ENCODE measurements at places on chromosomes 7 and 10.
A peak's percentile ranks its signal among the peaks of the same experiment; 100 is the strongest.

DNA sequence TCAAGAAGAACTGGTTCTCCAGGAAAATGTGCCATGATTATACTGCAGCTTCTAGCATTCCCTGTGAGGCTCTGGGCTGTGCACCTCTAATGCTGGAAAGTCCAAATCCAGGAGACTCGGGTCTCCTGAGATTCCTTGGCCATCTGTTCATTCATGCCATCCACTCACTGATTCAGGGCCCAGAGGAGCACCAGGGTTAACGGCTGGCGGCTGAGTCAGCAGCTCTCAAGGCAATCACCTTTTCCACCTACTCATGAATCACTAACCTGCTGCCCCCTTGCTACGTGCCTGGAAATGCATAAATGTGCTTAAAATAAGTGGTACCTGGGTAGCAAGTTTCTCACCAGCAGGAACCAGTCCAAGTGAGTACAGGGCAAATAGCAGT, 132.7 kb downstream of the KCNMA1 start:
- DNase-seq, result no peak

GRCh38 chr7:132402751-132403245, 173.5 kb downstream of the PLXNA4 start:
- DNase-seq, result no peak

- DNase-seq, result no peak
These were observed 81.6 kb downstream of the MGMT start for GRCh38 chr10:129548600-129548999.

DNA sequence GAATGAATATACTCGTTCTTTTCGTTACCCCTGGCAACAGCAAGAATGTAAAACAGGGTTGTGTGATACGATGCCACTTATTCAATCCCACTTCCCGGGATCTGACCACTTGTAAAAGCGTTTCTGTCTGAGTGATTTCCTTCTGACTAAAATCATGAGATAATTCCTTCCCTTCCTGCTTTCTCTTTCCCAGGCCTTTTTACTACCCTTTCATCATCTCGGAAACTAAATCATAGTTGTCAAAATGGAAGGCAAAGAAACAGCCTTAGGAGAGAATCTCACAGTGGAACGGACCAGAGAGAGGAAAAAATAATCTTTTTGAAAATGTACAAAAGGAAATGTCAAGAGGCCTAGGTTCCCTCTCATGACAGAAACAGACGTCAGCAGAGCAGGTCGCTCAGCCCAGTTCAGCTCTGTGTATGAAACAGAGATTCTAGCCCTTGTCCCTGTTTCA, 29.8 kb downstream of the DIP2C start:
- DNase-seq, result peak; percentile 29

DNA sequence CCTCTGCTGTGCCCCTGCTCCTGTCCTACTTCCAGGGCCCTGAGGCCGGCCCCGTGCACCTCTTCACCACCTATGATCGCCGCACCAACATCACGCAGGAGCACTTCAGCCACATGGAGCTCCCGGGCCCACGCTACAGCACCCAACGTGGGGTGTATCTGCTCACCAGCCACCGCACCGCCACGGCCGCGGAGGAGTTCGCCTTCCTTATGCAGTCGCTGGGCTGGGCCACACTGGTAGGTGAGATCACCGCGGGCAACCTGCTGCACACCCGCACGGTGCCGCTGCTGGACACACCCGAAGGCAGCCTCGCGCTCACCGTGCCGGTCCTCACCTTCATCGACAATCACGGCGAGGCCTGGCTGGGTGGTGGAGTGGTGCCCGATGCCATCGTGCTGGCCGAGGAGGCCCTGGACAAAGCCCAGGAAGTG, 1.8 kb downstream of the RBP3 start:
- DNase-seq, result no peak

- no peak for DNase-seq
These were observed 39.4 kb upstream of the GDF10 start for GRCh38 chr10:47260505-47261111.

DNA sequence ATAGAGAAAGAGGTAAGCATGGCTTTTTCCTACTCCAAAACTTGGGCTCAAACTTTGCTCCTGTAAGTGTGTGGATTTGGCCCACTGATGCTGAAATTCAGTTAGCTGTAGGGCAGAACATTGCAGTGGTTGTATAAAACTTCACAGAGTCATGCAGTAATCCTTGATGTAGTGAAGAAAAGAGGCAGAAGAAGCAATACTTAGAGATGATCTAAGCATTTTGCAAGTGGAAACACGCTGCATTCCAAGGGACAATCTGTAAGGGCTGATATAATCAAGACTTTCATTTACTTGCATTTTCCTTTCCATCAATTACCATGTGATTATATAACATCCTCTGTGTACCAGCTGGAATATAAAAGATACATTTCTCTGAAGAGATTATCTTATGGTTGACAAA, 338.8 kb downstream of the DNAJB9 start:
- no peak for DNase-seq

DNA sequence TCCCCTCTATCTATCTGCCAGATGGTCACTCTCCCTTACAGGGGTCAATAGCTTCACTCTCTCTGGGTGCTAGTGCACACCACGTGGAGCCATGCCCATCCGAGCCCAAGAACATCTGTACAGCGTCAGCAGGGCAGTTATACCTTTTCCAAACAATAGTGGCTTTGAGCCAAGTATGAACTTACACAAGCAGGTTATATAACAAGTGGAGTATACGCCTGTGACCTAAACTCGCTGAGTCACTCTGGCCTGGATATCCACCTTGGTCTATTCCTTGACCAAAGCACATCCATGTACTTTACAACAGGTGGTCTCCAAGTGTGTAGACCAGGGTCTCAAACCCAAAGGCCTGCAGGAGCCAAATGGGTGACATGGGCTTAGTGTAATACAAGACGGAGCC, 20.3 kb downstream of the PLAC9 start:
- no peak for DNase-seq

- peak; percentile 40 for DNase-seq
These were observed 84.7 kb downstream of the TMEM178B start for GRCh38 chr7:141158561-141158960.

GRCh38 chr7:95843286-95843685, 70.9 kb downstream of the DYNC1I1 start:
- no peak for DNase-seq

DNA sequence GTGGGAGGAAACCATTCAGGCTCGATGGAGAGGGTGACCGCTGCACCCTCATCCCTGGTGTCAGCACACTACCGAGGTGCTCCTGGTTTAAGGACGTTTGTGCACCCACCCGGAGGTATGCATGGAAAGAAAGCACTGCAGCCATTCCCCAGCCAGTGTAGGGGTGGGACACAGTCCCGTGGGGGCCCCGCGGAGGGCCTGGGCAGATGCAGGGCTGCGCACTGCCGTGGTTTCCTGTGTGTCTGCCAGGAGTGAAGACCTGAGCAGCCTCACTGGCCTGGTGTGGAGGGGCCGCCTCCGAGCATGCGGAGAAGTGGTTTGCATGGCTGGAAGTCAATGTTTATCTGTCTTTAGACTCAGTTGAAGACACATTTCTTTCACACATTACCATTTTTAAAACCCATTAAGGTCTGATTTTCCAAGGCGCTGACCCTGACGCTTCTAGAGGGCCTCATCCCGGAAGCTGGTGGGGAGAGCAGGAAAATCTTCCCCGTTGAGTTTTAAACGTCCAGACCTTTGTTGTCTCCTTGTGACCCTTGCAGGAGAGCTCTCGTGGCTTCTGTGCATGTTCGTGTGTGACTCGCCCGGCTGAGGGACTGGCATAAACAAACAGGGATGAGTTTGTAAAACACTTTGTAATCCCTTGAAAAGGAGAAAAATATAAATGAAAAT, 188.1 kb downstream of the MGMT start:
- no peak for DNase-seq

GRCh38 chr7:45391618-45392451, 182.3 kb upstream of the ADCY1 start:
- no peak for DNase-seq

GRCh38 chr7:98322331-98323270, 41.1 kb downstream of the BRI3 start:
- DNase-seq, result no peak

GRCh38 chr7:50298811-50299562, 5.5 kb upstream of the IKZF1 start:
- no peak for DNase-seq

- no peak for DNase-seq
These were observed 44.5 kb upstream of the PIK3CG start for GRCh38 chr7:106820321-106821217.

DNA sequence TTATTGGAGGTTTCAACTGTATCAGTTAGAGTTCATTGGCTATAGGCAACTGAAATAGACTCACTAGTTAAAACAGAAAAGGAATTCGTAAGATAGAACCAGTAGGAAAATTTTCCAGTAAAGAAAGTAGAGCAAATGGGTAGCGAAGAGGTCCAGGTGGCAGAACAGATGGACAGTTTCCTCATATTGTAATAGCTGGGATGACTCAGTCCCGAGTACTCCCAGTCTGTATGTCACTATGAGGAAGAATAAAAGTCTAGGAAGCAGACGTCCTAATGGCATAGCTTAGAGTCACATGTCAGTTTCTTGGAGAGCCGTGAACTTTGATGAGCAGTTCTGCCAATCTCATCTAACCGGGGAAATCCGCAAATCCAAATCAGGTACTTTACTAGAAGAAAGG, 95.3 kb downstream of the RNF32 start:
- DNase-seq, result no peak

GRCh38 chr7:36875794-36876193, 151.5 kb upstream of the AOAH start:
- DNase-seq, result no peak

DNA sequence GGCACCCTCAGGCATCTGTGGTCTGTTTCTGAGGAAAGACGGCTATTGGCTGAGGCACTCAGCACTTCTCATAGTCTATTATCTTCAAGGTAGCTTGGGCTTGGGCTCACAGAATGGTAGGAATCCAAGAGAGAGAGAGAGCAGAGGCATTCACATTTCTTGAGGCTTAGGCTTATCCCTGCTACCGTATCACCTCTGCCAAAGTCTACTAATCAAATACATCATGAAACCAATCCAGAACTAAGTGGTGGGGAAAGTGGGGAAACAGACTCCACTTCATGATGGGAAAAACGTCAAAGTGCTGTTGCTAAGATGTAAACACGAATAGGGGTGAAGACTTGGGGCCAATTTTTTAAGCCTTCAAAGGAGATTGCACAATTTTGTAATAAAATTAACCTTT, 271.1 kb upstream of the SEMA3D start:
- no peak for DNase-seq

- DNase-seq, result no peak
These were observed 26.6 kb downstream of the INSIG1 start for GRCh38 chr7:155324012-155324917.

DNA sequence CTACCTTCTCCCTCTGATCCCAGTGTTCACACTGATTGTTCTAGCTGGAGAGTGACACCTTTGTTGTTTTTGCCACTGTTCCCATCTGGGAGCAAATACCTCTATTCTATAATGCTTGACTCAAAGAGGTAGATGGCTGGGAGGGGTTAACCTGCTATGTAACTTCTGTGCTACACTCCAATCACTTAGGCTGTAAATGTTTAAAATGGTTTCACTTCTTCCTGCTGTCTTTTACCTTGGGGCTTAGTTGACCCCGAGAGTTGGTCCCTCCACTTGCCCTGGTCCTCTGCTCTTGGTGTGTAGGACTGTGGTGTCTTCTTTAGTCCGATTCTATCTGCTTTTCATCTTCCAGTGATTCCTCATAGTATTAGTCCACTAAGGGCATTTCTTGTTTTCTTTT, 22.3 kb downstream of the KLHDC10 start:
- DNase-seq, result no peak

- DNase-seq, result no peak
These were observed 19.6 kb downstream of the PTPRE start for GRCh38 chr10:127926455-127926854.

DNA sequence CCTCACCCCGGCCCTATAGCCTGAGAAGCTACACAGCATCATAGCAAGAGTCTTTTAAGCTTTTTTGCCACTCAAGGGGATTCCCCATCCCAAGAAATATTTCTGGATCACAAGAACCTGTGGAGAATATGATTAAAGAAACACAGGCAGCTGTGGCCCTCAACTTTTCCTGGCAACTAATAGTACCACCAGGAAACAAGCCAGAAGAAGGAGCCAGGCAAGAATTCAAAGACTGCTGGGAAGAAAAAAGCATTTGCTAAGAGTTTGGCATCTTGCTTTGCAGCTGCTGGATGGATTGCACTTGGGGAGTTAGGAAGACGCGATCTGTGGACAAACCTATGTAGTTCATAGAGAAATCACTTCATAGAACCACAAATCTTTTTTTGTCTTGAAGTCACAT, 437.8 kb downstream of the PLXDC2 start:
- peak; percentile 2 for DNase-seq

Data from fibroblast of skin of left quadriceps (primary cell).